ENCODE measurements at places on chromosomes 5 and 9.

DNA sequence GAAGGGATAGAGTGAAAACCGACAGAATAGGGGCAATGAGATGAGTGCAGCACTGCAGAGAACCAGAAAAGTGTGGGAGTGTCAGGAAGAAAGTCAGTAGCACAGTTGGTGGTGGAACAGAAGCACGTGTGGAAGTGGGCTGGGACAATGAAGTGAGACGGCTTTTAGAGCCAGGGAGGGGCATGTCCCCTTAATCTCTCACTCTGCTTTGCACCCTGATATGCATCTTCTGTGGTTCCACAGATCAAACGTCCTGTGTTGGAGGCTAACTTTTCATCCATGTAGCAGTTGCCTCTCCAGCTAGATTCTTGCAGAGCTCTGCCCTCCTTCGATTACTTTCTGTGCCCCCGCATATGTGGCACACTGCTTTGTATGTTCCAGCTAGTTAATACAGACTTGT is 163.6 kb downstream of the DOCK8 start:
- DNase-seq: no peak

DNA sequence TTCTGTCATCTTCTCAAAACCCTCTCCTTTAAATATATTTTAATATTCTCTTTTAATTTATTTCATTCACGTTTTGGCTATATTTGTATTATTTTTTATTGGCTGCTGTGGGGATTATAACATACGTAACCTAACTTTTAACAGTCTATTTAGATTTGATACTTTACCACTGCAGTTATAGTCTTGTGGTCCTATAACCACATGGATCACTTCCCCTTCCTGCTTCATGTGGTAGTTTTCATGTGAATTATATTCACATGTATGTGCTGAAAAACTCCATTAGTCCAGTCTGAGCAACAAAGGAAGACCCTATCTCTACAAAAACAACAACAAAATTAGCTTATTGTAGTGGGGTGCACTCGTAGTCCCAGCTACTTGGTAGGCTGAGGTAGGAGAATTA is 34.3 kb downstream of the CENPP start:
- no peak for DNase-seq

DNA sequence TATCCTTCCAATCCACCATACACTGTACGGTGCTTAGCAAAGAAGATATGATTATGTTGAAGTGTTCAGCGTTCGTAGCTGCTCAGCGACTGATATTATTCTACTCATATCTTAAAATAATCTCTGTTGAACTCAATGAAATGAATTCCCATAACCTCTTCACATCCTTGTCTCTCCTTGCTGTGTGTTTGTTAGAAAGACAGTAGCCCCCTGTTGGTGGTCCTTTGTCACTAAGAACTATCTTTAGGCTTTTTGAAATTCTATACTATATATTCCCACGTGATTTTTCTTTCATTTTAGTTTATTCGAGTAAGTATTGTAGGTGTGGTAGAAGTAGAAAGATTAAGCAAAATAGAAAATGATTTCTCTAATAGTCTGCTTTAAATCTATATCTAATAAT is 762.8 kb upstream of the WWC1 start:
- no peak for DNase-seq

DNA sequence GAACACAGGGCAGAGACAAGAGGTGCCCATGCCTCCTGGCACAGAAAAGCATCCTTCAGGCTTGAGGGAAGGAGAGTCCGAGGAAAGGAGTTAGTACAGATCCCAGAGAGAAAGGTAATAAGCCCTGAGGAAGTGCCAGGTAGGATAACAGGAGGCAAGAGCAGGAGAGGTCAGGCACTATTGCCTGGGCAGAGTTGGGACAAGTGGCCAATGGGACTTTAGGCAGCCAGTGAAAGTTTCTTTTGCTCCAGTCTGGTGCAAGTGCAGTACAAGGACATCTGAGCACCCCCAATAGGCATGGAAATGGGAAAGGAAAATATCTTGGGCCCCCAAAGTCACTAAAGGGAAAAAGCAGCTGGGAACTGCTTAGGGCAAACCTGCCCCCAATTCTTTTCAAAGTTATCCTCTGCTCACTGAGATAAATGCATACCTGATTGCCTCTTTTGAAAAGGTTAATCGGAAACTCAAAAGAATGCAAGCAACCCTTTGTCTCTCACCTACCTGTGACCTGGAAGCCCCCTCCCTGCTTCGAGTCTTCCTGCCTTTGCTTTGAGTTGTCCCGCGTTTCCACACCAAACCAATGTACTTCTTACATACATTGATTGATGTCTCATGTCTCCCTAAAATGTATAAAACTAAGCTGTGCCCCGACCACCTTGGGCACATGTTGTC is 46.5 kb downstream of the ELOVL7 start:
- DNase-seq: no peak

GRCh38 chr5:98259595-98259994 is 513.9 kb upstream of the RGMB start:
- DNase-seq: no peak

GRCh38 chr9:137269231-137269772 is 8.2 kb upstream of the TOR4A start:
- DNase-seq: peak; percentile 34

DNA sequence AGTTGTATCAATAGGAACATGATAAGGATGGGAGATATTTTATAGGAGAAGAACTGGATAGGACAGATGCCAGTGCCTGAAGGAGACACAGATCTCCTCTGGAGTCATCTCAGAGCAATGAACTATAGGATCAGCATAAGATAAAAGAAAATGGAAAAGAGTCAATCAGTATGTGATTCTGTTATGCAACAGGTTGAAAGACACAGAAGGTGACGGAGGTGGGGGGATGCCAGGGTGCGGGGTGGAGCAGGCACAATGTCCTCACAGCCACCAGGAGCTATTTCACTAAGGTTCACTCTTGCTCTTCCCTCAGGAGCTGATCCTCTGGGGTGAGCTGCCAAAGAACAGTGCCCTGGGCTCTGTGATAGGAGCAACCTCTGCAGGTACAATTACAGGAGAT is 179.8 kb downstream of the BNC2 start:
- no peak for DNase-seq

- no peak for DNase-seq
These were observed 205.9 kb downstream of the ANXA1 start for GRCh38 chr9:73357607-73358006.

DNA sequence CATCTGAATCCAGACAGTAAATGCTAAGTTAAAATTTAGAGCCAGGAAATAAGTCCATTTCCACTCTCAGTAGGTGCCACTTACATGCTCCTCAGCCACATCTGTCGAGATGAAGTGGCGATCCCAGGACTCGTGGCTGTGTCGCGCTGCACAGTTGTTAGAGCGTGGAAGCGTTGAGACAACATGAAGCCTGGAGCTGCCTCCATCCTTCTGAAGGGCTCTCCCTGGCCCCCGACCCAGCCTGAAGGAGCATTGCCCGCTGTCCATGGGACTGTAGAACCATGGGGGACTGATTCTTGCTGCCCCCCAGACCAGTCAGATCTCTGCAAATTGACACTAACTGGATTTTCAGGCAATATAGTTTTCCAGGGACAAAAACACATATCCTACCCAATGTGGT is 58.9 kb downstream of the IRX1 start:
- no peak for DNase-seq

DNA sequence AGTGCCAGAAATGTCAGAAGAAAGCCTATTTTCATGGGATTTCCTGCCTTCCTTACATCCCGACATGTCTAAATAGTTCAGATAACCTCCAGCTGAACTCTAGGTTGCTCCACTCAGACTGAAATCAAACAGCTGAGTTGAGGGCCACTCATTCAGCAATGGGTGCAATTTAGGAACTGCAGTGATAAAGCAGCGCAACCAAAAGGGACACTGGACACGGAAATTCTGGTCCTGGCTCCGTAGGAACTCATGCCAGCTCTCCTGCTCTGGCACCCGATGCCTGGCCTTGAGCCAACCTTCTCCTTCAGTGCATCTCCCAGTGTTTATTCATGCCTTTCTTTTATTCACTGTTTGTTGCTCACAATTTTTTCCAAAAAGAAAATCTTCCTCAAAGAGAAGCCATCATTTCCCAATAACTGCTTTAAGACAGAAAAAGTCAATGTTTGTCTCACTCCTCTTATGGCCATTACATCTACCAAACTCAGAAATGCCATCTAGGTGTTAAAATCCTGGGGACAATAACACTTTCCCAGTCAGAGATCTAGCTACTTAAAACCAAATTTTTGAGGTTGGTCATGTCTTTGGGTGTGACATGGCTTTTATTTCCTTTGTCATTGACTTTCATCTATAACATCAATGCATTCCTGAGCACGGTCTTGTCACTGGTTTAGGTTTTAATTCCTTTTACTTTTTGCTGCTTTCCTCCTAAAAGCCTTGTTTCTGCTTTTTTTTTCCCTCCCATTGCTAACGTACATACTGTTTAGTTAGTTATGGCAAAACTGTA is 126.9 kb downstream of the PDE4D start:
- no peak for DNase-seq

DNA sequence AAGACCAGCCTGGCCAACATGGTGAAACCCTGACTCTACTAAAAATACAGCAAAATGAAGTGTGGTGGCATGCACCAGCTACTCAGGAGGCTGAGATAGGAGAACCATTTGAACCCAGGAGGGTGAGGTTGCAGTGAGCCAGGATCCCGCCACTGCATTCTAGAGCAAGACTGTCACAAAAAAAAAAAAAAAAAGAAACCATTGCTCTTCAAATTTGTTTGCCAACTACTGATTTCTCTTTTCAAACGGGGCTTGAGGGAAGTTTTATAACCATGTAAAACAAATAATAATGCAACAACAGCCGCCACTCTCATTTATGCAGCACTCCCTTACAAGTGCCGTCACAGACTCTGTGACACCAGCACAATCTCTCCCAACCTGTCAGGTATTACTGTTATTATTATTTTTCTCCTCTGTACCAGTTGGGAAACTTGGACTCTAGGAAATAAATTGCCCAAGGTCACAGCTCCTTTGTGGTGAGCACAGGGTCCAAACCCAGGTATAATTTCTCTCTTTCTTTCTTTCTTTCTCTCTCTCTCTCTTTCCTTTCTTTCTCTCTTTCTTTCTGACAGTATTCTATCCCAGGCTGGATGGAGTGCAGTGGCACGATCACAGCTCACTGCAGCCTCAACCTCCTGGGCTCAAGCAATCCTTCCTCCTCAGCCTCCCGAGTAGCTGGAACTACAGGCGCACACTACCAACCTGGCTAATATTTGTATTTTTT is 25.4 kb downstream of the SERINC5 start:
- DNase-seq: no peak

- DNase-seq: no peak
These were observed 1.8 kb downstream of the LPCAT1 start for GRCh38 chr5:1521671-1522600.

- no peak for DNase-seq
These were observed 487.9 kb upstream of the DMAC1 start for GRCh38 chr9:8287501-8287900.

- DNase-seq: no peak
These were observed 156.4 kb downstream of the EDIL3 start for GRCh38 chr5:84228266-84228665.

DNA sequence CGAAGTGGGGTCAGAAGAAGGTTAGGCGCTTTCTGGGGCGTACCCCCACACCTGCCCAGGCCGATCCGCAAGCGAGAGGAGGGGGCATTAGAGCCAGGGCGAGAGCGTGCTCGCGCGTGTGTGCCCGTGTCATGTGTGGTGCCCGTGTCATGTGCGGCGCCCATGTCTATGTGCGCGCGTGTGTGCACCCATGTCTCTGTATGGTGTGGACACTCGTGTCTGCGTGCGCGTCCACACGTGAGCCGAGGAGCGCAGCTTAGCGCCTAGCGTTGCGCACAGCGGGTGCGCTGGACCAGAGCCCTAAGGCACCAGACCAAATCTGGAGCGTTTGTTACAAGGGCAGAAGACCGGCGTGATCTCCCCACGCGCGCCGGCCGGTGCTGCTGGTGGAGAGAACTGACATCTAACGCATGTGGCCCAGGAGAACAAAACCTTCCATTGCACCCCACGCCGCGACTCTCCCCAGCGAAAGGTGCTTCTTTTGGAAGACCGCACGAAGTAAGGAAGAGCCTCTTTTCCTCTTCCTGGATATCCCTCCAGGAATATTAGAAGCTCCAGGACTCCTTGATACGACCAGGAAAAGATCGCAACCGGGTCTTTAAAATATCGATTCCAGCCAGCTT is 644 bp downstream of the NIM1K start:
- DNase-seq: no peak

GRCh38 chr9:80061940-80062339 is 490.2 kb downstream of the TLE4 start:
- DNase-seq: no peak

GRCh38 chr5:176648474-176649194 is 1.4 kb downstream of the TSPAN17 start:
- no peak for DNase-seq

DNA sequence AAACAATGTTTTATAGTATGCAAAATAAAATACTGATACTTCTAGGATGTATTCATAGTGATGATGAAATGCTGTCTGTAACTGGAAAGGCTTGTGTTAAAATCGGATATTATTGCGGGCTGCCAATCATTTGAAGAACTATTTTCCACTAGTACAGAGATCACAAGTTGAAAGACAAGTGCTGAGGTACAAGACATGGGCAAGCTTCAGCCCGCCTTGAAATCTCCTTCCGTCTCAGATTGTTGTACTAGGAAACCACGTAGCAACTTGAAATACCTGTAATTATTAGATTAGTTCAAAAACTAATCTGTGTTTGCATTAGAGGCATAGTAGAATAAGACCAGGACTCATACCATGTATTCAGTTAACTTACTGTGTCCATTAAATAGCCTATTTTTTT is 218.2 kb downstream of the ARHGEF28 start:
- DNase-seq: no peak

DNA sequence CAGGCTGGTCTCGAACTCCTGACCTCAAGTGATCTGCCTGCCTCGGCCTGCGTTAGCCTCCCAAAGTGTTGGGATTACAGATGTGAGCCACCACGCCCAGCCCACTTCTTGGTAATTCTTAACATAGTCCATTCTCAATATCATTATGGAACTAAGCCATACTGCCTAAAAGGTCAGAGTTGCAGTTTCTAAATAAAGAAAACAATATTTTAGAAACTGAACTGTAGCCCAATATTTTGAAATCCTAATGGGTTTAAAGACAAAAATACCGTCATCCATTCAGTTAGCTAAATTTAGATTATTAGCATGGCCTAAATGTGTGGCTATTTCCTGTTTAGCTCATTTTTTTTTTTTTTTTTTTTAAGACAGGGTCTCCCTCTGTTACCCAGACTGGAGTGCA is 99.5 kb downstream of the USP20 start:
- DNase-seq: no peak

DNA sequence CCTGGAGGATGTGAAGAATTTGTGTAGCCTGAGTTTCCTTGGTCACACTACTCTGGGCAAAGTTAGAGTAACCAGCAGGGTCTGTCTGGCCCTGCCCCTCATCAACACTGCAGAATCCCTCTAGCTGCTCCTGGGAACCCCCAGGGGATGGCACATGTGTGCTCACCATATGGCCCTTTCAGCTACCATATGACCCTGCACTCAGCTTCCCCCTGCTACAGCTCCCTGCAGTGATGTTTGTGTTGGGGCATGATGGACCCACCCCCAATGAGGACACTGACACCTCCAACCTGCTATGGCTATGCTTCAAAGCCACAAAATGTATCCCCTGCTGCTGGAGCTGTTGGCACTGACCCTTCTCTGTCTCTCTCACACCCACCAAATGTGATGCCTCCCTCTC is 152.7 kb downstream of the SNX18 start:
- DNase-seq: no peak

All from GM12878 (cell line).